ENCODE measurements at places on chromosomes 2 and 18.

DNA sequence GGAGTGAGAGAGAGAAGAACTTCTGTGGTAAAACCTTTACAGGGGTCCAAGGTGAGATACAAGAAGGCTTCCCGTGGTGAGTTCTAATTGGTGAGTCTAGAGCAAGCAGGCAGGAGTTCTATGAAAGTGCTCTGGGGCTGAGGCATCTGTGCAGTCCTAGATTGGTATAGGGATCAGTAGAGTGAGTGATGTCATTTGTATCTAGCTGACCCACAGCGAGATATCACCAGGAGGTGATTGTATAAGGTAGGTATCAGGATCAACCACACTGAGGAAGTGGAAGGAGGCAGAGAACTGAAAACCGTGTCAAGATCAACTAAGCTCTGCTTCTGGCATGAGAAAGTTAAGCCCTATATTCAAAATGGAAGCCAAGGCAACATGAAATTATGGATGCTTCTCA is 1648.9 kb upstream of the TMEFF2 start:
- DNase-seq: no peak

GRCh38 chr2:44897406-44897805 is 44.1 kb upstream of the SIX3 start:
- no peak for DNase-seq

GRCh38 chr2:135317375-135317774 is 213.6 kb downstream of the ZRANB3 start:
- DNase-seq: no peak

DNA sequence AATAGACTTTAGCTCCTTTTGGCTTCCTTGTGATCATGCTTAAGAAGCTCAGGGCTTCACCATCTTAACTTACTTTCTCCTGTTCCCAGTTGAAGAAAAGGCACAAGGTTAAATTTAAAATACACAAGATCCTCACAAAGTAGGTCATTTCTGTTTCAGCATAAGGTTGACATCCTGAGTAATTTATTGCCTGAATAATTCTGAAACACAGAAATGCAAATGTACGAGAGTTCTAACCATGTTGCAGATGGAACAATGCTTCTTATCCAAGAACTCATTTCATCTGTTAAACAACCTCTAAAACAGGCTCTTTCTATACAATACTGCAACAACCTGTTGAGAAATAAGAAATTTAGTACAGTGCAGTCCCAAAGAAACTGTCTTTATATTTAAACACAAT is 395.2 kb downstream of the BCL11A start:
- DNase-seq: no peak

DNA sequence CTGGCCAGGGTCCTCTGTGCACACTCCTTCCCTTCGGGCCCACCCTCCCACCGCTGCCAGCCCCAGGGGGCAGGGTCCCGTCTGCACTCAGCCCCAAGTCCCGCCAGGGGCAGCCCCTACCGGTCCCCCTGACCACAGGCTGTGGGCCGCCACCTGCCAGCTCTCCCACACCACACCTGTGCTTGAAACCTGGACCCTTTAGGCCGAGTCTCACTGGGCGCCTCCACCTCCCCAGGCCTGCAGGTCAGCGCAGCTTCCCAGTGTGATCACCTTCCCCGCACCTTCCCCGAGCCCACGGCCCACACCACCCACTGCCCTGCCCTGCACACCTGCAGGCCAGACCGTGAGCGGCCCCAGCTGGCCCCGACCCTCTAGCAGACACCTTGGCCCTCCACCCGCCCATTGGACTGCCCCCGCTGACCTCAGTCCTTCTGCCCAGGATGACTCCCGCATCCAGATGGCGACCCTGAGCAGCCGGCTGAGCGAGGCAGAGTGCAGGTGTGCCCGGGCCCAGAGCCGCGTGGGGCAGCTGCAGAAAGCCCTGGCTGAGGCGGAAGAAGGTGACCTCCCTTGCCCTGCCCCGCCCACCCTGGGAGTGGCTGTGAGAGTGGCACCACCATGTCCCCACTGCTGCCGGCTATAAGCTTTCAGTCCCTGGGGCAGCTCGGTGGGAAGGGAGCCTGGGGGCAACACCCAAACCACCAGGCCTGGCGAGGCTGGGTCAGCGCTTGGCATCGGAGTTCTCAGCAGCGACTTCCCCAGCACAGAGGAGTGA is 31.3 kb upstream of the SNED1 start:
- DNase-seq: no peak

- DNase-seq: no peak
Measured at GRCh38 chr2:203873921-203874631, 6.5 kb downstream of the CTLA4 start.

DNA sequence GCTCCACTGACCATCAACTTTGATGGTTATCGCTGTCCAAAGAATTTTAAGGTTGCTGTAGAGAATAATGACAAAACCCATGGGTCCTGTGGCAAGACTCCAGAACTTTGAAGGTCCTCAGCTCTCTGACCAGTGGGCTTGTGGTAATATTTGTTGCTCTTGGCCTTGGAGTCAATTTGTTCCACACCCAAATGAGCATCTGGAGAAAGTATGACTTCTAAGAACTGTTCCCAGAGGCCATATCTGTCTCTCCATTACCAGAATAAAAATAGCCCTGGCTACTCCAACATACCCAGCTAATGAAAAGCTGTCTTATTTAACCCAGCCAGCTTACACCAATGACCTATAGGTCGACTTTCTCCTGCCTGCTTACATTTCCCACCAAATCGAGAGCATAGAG is 466.4 kb downstream of the MEIS1 start:
- no peak for DNase-seq

- DNase-seq: no peak
Measured at GRCh38 chr2:48445091-48445725, 84.7 kb upstream of the STON1 start.

DNA sequence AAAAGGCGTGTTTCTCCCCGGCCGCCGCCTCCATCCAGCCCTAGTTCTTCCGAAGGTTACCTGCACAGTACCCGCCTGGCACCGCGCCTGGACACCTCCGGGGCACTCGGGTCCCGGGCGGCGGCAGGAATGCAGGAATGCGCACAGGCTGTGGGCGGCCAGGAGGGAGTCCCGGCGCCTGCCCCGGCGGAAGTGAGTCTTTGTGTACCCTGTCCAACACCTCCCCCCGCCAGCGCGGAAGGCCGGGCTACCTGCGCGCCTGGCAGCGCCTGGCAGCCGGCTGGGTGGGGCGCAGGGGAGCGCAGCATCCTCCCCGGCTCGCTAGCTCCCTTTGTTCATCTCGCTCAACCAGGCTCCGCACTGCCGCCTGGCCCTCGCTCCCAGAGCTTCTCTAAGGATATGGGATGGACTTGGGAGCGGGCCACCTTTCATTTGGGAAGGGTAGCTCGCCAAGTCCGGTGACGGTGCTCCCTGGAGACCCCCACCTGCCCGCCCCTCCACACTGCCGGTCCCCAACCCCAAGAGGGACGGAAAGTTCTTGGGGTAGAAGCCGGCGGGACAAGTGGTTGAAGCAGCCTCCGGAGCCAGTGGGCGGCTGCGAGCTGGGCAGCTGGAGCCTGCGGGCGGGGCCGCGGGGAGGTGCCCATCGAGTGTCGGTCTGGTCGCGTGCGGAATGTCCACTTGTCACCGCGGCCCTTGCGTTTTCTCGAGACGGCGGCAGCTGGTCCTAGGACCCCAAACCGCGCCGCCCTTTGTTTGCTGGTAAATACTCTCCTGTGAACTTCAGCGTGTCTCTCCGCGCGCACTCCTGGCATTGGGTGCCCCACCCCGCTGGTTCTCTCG is 1.2 kb upstream of the ST6GAL2 start:
- DNase-seq: peak; percentile 60

GRCh38 chr18:37720663-37721062 is 155.1 kb upstream of the CELF4 start:
- DNase-seq: no peak

DNA sequence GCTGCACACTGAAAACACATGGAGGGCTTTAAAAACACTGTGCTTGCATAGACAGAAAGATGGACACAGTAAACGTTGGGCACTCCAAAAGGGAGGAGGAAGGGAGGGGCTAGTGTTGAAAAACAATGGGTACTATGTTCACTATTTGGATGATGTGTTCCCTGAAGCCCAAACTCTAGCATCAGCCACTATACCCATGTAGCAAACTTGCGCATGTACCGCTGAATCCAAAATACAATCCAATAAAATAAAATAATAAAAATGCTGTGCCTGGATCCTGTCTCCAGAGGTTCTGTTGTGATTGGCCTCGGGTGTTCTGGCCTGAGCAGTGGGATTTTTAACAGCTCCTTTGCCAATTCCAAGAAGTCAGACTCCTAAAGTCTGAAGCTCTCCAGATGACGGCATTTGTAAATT is 166.0 kb downstream of the TMEM182 start:
- DNase-seq: no peak

Data from left kidney (tissue), 8 donors.